ENCODE measurements at places on chromosomes 13 and 19.

DNA sequence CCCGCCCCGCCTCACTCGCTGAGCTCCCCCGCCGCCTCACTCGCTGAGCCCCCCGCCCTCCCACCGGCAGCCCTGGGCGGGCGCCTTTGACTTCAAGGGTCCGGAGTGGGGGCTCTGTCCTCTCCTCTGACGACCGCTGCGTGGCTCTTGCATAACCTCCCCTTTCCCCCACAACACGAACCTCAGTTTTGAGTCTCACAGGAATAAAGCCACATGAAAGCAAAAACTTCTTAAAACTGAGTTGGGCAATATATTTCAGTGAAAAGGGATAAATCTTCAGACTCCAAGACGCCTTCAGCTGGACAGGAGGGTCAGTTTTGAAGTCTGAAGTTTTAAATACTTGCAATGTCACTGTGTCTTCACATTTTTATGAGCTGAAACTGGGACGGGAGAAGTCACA, 70.6 kb upstream of the C13orf46 start:
- no peak for DNase-seq

DNA sequence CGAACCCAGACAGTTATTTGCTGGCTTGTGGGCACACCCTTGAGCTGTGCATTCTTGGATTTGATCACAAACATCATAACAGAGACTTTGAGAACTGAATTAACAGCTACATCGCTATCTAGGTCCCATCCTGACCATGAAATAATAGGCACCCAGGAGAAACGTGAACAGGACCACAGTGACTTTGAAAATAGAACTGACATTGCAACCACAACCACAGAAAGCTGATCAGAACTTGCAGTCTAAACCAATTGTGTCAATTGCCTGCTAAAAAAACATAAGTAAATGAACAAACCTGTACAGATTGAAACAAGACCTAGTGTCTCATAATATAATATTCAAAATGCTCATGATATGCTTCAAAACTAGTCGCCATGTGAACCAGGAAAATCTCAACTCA, 18.3 kb upstream of the KATNAL1 start:
- DNase-seq = no peak

DNA sequence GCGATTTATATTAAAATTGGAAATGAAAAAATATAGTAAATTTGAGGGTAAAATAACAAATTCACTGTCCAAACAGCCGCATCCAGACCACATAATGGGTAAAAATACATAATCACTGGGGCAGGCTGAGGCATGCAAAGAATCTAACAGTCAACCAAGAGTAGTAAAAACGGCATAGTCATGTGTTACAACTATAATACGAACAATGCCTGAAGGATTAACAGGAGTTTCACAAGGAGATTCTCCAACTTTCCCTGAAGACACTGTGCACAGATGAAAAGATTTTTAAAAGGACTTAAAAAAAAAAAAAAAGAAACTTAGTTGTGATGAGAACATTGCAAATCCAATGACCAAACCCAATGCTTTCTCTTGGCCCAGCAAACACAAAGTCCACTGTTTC, 20.4 kb upstream of the ATXN8OS start:
- no peak for DNase-seq

GRCh38 chr19:6034512-6034911, 56.6 kb upstream of the RANBP3 start:
- no peak for DNase-seq

GRCh38 chr19:7648265-7649014, 11.5 kb downstream of the STXBP2 start:
- no peak for DNase-seq

DNA sequence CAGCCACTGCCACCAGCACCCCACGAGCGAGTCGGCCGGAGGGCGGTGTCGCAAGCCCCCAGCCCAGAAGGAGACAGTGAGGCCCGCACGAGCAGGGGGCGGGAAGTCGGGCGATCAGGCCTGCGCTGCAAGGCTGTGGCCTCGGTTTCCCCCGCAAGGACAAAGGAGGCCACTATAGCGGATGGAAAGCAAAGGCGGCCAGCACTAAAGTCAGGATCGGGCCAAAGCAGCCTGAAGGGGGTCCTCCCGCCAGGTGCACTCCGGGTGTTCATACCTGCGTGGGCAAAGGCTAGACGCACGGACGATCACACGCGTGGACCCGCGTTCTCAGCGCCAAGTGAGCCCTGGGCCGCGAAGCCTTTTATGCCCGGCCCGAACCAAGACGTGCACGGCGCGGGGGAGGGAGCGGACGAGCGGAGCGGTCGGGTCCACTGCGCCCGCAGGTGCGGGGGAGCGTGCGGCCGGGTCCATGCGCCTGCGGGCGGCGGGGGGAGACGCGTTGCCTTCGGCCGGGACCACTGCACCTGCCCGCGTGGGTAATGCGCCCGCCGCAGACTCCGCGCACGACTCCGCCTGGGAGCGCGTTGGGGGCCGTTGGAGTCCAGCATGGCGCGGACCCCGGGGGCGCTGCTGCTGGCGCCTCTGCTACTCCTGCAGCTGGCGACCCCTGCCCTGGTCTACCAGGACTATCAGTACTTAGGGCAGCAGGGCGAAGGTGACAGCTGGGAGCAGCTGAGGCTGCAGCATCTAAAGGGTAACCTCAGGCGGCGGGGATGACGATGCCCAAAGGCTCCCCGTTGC, at the start of the genes PRDX2 and THSD8:
Gene PRDX2 (minus strand): TSS at position 335 of the 801 bp plus-strand sequence. CDS start 539 bp downstream, outside the sequence.
Gene THSD8 (plus strand): TSS at position 604 of the 801 bp plus-strand sequence. CDS start 3 bp downstream, at position 607.
- DNase-seq = peak; percentile 41

DNA sequence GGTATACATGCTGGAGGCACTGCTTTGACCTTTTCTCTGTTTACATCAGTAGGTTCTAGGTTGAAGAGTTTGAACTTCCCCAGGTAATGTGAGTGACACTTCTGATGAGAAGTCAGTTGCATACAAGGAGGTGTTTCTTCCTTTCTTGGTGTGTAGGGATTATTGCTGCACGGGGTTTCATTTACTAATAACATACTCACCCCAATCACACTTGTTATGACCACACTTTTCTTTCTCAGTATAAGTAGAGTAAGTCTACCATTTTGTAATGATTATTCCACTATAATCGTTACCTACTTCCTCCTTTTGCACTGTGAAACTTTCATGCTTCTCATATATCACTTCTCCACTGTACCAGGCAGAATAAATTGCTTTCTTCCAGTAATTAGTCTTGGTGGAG, 138.0 kb downstream of the TNFSF13B start:
- no peak for DNase-seq

DNA sequence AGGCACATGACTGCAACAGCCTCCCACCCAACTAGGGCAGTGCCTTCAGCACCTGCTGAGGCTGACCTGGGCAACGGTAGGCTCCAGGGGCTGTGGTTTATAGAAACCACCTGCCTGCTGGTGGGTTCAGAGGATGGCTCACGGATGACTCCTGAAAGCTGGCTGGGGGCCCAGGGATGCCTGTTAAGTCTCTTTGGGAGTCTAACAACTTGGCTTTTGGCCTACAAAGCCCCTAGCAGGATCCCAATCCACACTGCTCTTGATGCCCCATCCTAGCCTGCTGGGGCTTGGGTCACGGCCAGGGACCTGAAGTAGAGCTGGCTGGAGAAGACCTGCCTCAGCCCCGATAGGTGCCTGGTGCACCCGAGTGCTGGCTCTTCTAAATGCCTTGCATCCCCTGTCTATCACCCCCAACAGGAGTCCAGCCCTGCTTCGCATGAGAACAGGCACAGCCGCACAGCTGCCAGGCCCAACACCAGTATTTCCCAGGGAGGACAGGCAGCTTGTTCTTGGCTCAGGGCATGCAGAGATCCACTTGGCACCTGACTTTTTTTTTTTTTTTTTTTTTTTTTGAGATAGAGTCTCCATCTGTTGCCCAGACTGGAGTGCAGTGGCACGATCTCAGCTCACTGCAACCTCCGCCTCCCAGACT, 9.1 kb upstream of the EPHX3 start:
- DNase-seq = no peak

DNA sequence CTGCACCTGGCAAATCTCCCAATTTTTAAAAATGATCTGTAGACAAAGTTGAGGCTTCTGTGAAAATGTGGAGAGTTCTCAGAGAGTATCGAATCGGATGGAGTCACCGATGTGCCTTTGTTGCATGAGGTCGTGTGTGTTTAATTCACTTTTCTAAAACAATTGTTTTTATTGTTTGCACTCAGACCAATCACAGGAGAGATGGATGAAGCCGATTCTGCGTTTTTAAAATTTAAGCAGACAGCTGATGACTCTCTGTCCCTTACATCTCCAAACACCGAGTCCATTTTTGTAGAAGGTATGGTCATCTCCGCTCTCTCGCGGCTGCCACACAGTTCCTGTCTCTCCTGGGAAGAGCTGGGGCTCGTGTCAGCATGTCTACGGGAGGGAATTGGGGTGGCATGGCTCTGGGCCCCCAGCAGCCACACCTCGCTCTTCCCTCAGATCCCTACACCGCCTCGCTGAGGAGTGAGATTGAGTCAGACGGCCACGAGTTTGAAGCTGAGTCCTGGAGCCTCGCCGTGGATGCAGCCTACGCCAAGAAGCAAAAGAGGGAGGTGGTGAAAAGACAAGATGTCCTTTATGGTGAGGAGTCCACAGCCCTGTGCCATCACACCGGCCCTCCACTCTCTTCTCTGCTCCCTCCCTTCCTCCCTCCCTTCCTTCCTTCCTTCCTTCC, 47.2 kb downstream of the PEX11G start:
- no peak for DNase-seq

GRCh38 chr13:79341202-79341601, 64.9 kb downstream of the RBM26 start:
- DNase-seq = no peak

DNA sequence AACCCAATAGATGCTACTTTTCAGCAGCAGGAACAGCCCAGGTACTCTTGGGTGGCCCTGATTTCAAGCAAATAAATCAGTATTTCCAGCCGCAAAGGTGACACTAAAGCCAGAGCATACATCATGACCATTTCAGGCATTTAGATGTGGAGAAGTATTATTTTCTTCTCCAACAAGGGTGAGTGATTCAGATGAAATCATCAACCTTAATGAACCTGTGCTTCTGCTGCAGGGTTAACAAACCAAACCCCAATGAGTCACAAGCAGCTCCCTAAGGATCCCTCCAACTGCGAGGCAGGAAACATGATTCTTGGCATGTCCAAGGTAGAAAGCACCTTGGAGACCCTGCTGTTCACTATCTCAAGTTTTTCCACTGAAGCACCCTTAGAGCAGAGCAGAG, 32.7 kb downstream of the MBNL2 start:
- DNase-seq = no peak

DNA sequence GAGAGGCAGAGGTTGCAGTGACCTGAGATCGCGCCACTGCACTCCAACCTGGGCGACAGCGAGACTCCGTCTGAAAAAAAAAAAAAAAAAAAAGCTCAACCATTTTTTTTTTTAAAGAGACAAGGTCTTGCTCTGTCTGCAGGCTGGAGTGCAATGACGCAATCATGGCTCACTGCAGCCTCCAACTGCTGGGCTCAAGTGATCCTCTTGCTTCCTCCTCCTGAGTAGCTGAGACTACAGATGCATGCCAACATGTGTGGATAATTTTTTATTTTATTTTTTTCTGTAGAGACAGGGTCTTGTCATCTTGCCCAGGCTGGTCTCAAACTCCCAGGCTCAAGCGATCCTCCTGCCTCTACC, 10.3 kb downstream of the EHD2 start:
- no peak for DNase-seq

- no peak for DNase-seq
Observed at GRCh38 chr19:6790194-6791128, 18.0 kb downstream of the VAV1 start.

DNA sequence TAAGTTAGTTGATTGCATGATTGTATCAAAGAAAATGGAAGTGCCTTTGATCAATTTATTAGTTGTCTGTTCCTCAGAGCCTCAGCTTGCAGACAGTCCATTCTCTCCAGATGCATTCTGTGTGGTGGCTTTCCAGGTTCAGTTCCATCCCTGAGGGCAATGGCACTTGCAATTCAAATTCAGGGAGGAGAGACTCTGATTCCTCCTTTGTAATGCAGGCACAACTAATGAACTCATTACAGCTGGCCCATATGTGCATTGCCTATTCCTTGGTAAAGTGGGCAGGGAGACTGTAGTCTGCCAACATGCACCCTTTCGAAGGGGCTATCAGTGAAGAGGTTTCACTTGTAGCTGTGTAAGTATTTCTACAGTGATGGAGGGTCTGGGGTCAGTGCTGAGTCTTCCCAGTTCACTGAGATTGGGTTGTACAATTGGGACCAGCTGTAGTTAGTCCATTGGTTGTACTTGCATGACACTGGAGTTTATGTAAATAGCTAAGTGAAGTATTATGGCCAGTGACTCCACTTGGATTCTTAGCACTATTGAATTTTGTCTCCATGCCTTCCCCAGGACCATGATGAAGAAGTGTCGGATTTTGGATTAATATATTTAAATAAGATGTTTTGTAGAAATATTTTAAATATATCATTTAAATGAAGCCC, 401.7 kb downstream of the GPC6 start:
- no peak for DNase-seq

DNA sequence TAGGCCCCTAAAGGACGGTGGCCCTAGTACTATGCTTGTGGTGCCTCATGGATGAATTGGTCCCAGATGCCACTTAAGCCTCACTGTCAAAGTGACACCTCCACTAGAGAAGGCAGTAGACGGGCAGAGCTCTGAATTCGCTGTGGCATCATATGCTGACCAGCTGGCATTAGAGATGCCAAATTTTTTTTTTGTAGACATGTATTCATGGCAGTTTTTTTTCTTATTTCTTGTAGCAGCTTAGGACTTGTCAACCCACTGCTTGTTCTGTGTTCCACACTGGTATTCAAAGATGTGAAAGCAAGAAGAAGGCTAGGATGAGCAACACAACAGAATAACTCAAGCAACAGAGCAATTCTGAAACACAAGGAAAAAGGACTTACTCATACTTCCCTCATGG, 212.5 kb downstream of the DLEU7 start:
- DNase-seq = no peak

DNA sequence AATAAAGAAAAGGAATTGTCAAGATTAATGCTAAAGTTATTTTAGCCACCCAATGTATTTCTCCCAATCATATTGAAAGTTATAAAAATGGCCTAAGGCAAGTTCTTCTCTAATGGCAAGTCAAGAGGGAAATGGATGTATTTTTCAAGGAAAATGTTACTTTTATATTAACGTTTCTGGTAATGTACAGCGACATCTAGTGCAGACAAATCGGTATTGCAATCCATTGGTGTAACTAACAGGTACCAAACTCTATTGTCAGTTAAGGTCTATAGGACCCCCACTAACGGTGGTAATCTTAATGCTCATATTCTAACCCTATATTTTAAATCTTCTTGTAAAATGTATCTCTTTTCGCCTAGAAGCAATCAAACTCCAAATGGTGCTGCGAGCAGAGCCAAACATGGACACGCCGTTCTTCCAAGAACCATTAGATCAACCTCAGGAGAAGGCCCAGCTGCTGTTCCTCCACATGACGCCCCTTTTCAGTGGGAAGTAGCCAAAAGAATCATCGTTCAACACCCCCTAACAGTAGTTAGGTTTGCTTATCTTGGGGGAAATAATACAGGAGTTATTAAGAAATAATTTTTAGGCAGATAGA, 98.5 kb upstream of the PABPC3 start:
- no peak for DNase-seq

GRCh38 chr13:36979361-36980050, 19.6 kb downstream of the ALG5 start:
- DNase-seq = no peak

DNA sequence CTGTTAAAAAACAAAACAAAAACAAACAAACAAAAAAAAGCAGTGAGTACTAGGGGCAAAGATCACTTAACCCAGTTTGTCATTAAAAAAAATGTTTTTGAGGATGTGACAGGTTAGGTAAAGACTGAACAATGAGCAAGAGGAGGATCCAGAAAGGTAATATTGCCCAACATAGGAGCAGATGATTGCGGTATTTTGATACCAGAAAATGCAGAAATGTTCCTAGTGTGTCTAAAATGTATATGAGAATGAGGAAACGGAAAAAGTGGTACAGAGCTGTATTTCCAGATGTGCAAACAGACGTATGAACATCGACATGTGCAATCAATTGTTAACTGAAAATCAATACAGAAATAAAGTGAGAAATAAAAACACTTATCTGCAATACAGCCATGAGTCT, 4.9 kb upstream of the LILRA4 start:
- DNase-seq = no peak
